ENCODE measurements at places on chromosomes 5 and 9. TPM values are rescaled to one million over a fixed set of nuclear protein-coding genes. Genes with fewer than 3 reads are reported as not detected.

- no peak for DNase-seq
Measured at GRCh38 chr5:168401880-168402279, 84.4 kb upstream of the RARS1 start.

GRCh38 chr9:98175028-98175569 is 17.3 kb downstream of the CORO2A start:
- no peak for DNase-seq

PTGES gene
- total RNA-seq: 1.2 TPM

DNA sequence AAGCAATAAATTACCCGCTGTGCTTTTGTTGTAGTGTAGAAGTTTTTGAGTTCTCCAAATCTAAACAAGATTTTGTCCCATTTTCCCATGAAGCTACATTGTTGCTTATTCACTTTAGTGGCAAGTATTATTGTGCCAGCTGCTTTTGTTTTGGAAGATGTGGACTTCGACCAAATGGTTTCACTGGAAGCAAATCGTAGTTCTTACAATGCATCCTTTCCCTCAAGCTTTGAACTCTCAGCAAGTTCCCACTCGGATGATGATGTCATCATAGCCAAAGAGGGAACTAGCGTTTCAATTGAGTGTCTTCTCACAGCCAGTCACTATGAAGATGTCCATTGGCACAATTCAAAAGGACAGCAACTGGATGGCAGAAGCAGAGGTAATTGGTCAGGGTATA is 10.9 kb downstream of the MFAP3 start:
- DNase-seq: no peak

GRCh38 chr9:124311283-124311682 is 53.5 kb downstream of the NEK6 start:
- DNase-seq: no peak

GRCh38 chr9:90433398-90433941 is 209.2 kb downstream of the DIRAS2 start:
- peak; percentile 29 for DNase-seq

DNA sequence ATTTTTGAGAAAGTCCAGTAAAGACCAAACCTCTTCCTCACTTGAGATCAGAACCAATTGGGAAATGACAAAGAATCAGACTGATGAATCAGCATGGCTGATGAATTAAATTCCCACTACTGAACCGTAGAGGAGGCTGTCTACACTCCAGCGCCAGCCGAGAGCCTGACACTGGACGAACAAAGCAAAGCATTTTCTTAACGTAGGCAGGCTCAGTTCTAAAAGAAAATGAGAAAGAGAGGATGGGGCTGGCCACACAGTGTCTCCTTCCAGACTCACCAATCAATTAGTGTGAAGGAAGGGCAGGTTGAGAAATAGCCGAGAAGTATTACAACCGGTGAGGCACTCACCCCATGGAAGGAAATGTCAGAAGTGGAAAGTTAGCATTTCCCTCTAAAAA is 49.4 kb downstream of the ITGA1 start:
- DNase-seq: peak; percentile 64

Data from astrocyte (in vitro differentiated cells and primary cell).